BJ (cell line): ENCODE measurements at places on chromosomes 5 and 9.
A peak's percentile ranks its signal among the peaks of the same experiment; 100 is the strongest.

DNA sequence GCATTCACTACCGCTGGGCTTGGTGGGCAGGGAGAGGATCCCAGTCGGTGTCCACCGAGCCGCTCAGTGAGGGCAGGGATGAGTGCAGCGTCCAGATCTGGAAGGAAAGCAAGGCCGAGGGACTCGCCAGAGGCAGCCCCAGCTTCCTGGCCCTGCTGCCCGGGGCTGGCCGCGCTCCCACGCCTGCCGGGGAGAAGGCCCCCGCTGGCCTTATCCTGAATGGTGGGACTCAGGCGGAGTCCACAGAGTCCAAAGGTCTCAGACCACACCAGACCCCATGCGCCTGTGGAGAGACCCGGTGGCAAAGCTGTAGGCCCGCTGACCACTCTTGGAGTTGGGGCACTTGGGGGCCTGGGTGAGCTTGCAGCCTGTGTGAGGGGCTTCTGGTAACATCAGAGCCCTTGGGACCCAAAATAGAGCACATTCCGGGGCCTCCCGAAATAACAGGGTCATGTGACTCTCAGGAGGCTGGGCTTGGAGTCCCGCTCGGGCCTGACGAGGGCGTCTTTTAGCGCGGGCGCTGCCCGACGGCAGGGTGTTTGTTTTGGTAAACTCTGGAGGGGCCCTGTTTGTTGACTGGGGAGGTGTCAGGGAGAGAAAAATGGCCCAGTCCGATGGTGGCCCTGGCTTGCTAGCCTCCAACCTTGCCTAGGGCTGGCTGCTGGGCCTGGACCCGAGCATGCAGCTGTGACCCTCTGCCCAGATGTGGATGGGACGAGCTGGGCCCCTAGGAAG is 2.8 kb downstream of the RXRA start:
- DNase-seq: no peak

- DNase-seq: no peak
These were observed 113.8 kb upstream of the TAF11L2 start for GRCh38 chr5:17384181-17384580.

- DNase-seq: no peak
These were observed 22.2 kb upstream of the ZBTB34 start for GRCh38 chr9:126838055-126838811.

GRCh38 chr9:136665704-136666371 is 3.1 kb downstream of the EGFL7 start:
- no peak for DNase-seq

DNA sequence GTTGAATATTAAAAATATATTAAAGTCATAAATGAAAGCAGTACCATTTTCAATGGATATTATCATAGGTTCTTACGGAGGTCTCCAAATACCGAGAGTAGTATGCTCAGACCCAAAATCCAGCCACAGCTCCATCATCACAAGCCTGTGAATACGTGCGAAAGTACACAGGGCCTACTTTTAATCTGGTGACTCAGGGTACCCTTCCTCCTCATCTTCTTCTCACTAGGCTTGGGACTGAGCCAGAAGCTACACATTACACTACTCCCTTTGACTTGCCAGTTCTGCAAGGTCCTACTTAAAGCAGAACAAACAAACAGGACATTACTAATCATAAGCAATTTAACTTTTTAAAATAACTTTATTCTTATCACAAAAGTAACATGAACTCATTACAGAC is 7.6 kb upstream of the RIC1 start:
- DNase-seq: peak; percentile 49

DNA sequence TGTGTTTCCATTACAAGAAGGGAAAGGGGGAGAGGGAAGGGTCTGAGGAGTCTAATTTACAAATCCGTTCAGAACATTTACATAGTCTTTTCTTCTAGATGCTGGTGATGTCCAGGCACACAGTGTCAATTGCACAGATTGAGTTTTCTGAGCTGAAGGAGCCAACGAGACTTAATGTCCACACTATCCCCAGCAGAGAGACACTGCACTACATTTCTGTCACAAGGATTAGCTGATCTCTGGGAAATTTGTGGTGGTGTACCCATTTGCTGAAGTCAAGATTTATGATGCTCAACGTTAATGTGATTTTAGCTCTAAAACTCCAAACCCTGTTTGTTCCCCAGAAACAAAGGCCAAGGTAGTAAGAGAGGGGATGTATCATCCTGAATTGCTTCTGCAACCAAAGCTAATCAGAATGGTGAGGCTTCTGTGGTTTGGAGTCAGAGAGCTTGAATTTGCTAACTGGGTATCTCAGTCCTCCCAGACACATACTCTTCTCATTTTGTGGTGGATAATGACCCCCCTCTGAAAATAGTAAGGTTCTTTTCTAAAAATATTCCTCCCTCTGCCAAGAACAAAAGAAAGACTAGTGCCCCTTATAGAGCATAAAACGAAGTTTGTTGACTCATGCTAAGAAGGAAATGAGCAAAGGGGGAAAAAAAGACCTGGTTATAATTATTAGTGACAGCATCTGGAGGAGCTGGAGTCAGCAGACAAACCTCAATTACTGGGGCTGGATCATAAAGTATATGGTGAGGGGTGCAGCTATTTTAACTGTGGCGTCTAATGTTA is 416.9 kb downstream of the PSAT1 start:
- DNase-seq: peak; percentile 80

DNA sequence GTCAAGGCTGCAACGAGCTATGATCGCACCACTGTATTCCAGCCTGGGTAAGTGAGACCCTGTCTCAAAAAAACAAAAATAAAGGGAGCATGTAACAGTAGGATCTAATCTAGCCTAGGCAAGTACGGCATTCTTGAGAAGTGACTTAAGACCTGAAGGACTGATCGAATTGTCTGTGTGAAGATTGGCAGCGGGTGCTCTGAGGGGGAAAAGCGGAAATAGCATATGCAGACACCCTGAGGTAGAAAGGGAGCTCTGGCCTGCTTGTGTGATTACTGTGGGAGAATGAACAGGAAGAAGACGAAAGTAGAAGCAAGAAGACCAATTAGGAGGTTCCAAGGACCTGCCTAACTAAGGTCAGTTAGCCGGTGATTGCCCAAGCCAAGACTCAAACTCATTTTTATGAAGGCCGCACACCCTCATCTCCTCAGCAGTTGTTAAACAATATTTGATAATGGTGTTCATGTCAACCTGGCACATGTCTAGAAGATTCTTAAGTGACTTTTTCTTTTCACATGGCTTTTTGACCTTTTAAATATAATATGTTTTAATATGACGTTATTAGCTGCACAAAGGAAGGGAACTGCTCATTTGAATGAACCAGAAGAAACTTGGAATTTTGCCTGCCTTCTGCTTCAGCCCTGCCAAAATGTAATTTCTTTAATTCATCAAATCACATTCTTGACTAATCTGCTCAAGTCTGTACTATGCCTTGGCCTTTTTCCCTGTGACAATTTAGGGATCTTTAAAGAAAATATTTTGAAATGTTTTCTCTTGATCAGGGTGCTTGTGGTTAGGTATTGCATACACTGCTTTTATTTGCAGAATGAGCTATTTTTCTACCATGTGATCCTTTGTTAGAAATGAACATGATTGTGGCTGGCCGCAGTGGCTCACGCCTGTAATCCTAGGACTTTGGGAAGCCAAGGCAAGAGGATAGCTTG is 289.2 kb upstream of the DMRT1 start:
- no peak for DNase-seq
